Fibroblast of skin of left quadriceps (primary cell): ENCODE measurements at places on chromosomes 2 and 18.

DNA sequence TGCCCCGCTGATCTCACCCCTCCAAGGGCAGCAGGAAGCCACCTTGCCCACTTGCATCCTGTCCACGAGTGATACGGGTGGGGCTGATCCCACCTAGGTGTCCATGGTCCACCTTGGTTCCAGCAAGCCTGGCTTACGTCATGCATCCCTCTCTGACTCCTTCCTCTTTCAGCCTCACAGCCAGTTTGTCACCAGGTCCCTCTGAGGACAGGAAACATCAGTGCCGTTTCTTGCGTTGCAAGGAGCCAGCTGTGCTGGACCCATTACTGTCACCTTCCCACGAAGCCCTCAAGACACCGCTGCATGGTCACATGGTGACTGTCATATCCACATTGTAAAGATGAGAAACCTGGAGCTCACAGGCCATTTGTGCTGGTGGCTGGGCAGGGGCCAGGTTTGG lies 34.8 kb upstream of the TWIST2 start:
- DNase-seq, result no peak

DNA sequence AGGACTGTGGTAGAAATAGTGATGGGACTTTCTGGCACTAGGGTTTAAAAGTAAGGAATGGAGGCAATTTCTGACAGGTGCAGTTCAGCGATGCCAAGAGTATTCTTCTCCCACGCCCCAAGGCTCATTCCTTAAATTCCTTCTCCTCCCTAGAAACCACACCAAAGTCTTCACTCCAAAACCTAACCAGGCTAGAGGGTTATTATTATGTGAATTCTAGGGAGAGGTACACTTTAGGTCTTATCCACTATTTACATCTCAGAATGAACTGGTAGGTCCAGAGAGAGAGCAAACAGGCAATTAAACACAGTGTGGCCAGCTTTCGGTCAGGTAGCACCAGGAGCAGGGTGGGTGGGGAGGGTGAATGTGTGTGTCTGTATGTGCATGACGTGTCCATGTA lies 11.4 kb downstream of the IL1F10 start:
- no peak for DNase-seq

DNA sequence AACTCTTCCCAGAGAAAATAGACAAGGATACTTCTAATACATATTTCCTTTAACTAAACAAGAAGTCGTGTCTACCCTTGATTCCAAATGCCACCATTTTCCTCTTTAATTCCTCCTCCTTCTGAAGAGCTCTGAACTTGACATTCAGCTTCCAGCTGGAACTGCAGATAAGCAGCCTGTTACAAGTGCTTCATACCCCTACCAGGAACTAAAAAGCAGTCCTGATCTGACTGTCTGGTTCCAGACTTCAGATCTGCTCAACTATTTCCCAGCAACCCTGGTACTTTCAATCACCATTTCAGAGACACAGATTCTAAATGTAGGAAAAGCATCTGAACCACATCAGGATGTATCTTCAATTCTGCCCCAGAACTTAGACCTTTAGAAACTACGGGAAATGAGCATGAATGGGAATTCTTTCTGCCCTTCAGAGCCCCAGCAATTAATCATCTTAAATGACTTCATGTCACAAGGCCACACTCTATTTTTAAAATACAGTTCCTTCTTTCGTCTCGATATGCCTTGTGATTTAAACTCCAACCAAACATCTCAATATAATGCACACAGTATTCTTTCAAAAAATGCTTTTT lies 159.5 kb downstream of the L3MBTL4 start:
- no peak for DNase-seq

GRCh38 chr2:107719836-107720235 lies 106.9 kb upstream of the RGPD4 start:
- no peak for DNase-seq

DNA sequence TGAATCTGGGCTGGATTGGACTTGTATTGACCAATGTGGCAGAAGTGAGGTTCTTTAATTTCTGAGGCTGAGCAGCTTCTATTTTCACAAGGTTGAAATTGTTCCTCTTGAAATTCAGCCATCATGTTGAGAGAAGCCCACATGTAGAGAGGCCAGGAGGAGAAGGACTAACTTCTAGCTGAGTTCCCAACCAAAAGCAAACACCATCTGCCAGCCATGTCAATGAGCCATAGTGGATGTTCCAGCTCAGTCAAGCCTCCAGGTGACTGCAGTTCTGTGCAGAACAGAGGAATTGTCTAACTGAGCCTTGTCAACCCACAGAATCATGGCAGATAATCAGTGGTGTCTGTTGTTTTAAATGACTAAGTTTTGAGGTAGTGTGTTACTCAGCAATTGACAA lies 110.6 kb upstream of the ACVR1 start:
- DNase-seq, result no peak

DNA sequence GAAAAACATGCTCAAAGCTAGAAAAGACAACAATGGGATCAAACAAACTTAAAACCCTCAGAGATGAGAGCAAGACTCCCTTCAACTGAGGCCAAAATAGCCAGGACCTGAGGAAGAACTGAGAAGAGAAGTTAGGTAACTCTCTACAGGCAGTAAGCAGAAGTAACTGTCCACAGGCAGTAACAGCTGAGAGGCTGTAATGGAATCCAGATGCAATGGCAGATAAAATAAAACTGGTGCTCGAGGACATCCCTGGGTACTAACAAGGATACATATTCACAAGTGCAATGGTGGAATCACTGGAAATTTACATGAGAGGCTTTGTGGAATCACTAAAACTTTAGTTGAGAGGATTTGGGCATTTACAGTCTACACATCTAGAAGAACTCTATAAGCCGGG lies 30.4 kb upstream of the C2orf66 start:
- no peak for DNase-seq

DNA sequence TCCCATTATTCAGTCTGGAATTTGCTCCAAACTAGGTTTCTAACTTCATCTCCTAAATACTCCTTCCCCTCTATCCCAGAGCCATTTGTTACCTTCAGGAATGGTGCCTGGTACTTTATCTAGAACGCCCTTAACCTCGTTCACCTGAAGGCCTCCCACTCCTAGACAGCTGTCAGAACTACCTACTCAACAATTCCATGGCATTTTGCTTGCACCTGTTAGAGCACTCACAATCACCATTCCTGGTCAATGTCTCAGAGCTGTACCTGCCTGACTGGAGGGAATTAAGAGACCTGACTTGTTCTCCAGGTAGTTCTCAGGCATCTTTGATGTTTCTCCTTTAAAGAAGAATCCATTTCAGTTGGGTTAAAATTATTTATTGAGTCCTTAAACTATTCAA lies 88.9 kb downstream of the GAREM1 start:
- DNase-seq, result no peak

- DNase-seq, result no peak
These were observed 210.0 kb upstream of the SIX3 start for GRCh38 chr2:44731505-44731904.

DNA sequence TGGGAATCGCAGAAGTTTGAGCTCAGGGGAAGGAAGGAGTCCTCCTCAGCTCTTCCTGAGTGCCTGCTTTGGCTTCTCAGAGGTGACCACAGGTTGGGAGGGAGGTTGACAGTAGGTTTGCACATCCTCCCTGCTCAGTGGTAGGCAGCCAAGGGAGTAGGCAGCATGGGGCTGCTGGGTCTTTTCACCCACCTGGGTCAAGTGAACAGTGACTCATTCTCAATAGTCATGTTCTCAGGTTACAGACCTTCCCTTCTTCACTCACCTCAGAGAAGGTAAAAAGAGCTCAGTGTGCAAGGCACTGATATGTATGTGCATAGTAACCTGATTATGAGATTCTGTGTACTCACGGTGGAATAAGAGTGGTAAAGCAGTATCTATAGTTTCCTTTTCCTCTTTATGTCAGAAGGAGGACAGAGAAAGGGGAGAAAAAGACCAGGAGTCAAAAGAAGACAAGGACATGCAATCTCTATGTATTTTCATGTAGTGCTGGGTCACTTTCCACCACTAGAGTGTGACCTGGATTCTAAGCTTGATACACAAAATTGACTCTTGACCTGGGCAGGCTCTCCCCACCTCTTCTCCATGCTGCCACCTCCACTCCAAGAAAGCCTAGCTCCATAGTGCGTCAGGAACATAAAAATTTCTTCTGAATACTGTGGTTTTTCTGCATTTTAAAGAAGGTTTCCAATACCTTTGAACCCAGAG lies 36.5 kb upstream of the ASNSD1 start:
- no peak for DNase-seq

GRCh38 chr2:54455563-54456361 lies at the start of gene SPTBN1:
Gene SPTBN1, plus strand, starts transcription at chr2:54456327. Its CDS starts 70,092 bp downstream, at chr2:54526419.
- DNase-seq, result peak; percentile 84
